ENCODE measurements at places on chromosomes 16 and 17.

DNA sequence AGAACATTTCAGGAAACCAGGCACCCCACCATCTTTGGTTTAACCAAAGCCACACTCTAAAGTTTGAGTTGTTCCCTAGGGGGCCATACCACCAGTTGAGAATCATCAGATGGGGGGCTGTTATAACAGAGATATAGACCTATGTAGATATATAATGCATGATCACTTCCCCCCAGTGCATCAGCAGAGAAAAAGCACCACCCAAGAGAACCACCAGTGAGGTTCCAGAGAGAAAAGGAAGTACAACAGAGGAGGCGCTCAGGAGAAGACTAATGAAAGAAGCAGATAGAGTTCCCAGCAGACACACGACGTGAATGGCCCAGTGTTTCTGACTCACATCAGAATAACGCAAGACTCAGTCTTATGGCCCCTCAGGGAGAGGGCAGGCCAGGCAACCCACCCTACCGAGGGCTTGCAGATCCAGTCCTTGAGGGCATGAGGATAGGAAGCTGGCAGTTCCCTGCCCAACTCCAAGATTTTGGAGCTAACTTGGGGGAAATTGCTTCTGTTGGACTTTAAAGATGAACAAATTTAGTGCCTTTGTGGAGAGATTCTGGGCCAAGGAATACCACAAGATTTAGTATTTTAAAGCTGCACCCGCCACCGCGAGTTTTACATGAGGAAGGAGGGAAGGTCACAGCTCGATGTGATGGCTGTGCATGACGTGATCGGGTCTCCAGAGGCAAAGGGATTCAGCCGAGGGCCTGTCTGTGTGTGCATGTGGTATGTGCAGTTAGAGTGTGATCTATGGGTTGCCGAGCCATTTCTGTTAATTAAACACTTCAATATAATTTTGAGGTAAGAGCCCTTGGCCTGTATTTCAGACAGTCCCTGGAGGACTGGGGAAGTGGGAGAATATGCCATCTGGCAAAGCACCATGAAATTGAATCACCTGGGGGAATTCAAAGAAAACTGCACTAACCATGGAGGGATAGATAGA is 53.1 kb downstream of the AIPL1 start:
- DNase-seq, result no peak

GRCh38 chr17:72264682-72265405 is 144.0 kb downstream of the SOX9 start:
- DNase-seq, result no peak

DNA sequence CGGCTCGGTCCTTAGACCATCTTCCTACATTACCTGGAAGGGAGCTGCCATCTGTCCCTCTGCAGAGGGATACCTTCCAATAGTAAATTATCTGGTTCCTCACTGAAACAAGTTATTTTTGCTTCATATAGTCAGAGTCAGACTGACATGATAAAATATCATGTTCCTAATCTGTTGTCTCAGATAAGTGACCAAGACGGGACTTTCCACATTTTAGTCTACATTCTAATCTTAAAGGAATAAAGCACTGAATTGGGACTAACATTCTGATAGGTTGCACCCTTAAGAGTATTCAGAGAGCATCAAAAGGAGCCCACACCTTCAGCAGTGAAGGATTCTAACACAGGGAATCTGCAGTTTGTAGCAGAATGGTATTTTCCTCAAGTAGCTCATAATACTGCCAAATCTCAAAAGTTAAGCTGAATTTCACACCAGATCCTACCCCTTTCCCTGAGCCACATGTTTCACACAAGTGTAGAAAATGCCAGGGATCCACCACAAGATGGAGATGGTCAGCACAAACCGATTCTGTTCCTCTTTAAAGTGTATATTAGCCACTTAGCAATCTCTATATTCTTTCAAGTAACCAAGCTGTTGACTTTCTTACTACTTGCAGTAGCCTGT is 13.4 kb downstream of the GINS2 start:
- DNase-seq, result no peak

DNA sequence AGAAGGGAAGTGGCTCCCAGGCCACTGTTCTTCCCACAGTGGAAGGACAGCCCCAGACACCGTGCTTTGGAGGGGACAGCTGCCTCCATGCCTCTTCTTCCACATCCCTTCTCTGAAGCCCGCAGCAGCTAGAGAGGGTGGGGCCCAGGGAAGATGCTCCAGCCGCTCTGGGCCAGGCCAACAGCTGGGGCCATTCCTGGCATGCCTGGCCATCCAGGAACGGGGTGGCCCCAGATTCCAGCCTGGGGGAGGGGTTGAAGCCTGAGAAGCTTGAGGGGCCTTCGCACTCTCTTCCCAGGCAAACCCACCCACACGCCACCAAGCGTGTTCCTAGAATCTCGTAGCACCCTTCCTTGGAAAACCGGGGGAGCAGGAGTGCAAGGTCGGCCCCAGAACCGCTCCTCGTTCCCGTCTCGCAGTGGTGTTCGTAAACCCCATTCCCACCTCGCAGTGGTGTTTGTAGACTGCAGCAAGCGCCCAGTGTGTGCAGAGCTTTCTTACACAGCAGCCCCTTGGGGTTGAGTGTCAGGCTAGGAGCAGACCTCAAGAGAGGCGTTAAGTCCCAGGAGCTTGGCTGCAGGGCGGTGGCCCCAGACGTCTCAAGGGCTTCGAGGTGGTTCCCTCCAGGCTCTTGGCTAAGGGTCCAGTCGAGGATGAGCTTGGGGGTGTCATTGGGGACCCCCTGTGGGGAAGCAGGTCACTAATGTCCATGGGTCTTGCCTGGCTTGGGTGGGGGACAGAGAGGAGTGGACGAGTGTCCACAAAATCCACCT is 2.7 kb downstream of the CDH15 start:
- no peak for DNase-seq

DNA sequence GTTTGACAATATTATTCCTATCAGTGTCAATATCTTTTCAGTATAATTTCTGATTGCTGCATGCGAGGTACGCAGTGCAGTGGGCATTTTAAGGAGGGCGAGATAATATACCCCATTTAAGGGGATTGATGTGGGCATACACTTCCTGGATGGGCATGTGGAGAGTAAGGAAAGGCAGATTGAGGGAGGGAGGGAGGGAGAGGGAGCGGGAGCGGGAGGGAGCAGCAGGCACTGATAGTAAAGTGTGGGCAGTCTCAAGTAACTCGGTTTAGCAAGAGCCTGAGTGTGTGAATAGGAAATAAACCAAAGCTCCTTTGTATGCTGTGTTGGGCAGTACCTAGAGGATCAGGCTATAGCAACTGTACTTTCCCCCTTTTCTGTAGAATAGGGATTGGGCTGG is 5.1 kb downstream of the BPTF start:
- no peak for DNase-seq

GRCh38 chr17:44308320-44308818 is at the start of gene RUNDC3A:
Gene RUNDC3A, plus strand, starts transcription at chr17:44308601. Its CDS starts 232 bp downstream, at chr17:44308833.
- DNase-seq, result peak; percentile 81

GRCh38 chr17:59353936-59354755 is 22.7 kb downstream of the YPEL2 start:
- DNase-seq, result no peak

- DNase-seq, result no peak
Measured at GRCh38 chr17:51650202-51650601, 389.9 kb downstream of the UTP18 start.

DNA sequence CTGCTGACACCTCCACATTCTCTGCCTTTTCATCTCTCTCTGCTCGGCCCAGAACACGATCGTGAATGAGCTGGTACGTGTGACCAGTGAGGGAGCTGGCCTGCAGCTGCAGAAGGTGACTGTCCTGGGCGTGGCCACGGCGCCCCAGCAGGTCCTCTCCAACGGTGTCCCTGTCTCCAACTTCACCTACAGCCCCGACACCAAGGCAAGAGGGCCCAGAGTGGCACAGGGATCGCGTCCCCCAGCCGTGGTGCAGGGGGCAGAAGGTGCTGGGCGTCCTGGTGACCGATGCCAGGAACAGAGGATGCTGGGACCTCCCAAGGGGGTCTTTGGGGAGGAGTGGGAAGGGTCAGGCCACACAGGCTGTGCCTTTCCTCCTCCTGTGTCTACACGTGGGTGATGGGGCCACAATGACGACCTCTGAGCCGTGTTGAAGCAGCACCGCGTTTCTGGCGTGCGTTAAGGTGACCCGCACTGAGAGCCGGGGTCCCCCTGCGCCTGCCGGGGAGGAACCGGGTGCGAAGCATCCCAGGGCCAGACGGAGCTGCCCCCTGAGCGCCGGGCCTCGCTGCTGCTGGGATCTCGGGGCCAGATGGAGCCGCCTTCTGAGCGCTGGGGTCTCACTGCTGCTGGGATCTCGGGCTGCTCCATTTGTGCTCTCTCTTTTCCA is 17.4 kb downstream of the GAA start:
- DNase-seq, result no peak

- no peak for DNase-seq
Measured at GRCh38 chr16:23348579-23349469, 46.7 kb downstream of the SCNN1B start.

GRCh38 chr17:4664230-4664629 is 22.8 kb upstream of the ALOX15 start:
- no peak for DNase-seq

DNA sequence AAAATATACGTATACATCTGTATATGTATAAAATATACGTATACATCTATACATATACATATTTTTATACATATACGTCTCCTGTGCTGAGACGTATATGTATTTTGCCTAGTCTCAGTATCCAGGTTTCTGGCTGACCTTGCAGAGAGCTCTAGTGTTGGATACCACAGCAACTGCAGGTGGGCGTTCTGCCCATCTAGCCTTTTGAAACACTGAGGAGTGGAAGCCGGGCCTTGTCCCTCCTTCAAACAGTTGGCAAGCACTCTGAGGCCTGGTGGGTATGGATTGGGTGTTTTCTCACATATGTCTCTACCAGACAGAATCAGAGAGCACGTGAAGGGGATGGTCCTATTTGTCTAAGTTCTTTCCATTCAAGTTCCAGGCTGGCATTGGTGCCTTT is 39.4 kb upstream of the MRC2 start:
- no peak for DNase-seq

DNA sequence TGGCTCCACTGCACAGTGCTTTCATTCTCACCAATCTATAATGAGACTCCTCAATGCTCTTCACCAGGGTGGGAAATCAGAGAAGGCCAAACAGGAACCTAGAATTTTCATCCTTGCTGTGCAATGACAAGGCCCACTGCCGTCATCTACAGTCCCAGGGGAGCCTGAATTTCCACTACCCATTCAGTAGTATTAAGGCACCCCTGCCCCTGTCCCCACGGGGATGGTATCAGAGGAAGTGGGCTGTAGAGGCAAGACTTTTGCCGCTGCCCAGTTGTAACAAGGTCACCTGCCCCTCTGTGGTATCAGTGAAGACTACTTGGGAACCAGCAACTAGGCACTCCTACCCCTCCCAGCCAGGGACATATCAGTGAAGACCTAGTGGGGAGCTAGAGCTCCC is 104.5 kb downstream of the C16orf78 start:
- DNase-seq, result no peak

GRCh38 chr16:78485917-78486257 is 386.4 kb downstream of the WWOX start:
- DNase-seq, result no peak

DNA sequence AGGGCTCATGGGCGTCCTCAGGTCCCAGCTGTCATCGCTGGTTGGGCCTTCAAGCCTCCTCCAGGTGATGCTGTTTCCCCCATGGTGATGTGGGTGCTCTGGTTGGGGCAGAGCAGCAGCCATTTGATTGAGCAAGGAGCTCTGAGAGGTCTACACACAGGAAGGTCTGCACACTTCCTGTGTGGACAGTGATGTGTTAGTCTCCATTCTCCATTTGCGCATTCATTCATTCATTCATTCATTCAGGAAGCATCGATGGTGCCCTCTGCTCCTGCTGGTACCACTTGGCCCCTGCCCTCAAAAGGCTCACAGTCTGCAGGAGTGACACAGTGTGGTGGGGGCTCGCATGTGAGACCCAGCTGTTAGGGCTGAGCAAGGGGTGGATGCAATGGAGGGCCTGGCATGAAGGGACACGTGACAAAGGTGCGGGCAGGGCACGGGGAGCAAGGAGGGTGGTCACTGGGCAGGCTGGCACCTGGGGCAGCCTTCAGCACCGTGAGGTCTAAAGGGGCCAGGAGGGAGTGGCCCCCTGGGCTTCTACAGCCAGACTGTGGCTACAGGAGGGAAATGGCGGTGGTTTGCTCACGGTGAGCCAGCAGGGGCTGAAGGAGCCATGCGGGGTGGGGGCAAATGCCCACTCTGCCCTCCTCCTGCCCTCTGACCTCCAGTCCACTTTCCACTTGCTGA is 1.5 kb downstream of the ADGRG3 start:
- no peak for DNase-seq

- DNase-seq, result no peak
Measured at GRCh38 chr17:28398280-28398981, 7.6 kb downstream of the SLC46A1 start.

GRCh38 chr16:76964464-76965154 is 226.4 kb upstream of the MON1B start:
- DNase-seq, result no peak

- DNase-seq, result no peak
Measured at GRCh38 chr17:49698005-49698404, 9.8 kb downstream of the SLC35B1 start.

DNA sequence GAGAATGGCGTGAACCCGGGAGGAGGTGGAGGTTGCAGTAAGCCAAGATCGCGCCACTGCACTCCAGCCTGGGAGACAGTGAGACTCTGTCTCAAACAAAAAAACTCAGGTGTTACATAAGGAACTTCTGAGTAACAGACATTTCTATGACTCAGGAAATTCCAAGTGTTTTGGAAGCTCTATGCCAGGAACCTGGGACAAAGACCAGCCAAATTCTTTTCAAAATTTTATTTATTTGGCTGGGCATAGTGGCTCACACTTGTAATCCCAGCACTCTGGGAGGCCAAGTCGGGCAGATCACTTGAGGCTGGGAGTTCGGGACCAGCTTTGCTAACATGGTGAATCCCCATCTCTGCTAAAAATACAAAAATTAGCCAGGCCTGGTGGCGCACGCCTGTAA is 5.2 kb upstream of the SH2B1 start:
- no peak for DNase-seq

DNA sequence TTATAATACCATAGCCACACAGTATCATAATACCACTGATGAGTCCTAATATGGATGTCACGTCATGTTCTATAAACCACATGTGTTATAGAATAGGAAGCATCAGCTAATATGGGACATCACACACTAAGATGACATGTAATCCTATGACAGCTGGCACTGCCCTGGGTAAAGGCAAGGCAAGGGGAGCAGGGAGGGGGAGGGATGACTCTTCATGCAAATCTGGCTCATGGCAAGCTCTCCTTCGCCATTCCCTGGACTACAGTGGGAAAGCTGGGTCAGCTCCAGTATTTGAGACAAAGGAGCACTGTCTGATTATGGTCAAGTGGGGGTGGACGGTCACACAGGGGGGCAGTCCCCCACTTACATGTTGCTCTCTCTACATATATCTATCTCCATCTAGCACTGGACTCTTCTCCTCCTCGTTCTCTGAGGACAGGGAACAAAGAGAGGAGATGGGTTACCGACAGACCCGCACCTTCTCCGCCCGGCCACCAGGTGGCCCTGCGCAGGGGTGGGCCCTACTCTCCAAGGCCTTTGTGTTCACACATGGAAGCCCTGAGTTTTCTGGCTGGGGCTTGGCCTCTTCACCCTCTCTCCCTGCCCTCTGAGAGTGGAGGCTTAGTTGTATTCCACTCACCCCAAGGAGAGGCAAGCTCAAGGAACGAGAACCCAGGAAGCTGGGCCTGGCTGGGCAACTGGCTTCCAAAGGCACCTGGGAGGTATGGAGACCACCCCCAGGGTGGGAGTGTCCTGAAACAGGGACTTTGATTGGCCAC is 23.4 kb upstream of the MPO start:
- DNase-seq, result peak; percentile 51

GRCh38 chr17:81884520-81884919 is 6.9 kb downstream of the ALYREF start:
- no peak for DNase-seq

Measured in stimulated activated CD4-positive, alpha-beta T cell treated with anti-CD3 and anti-CD28 coated beads, Interleukin-15, amount 100 ng/mL, for 48 hours (primary cell).